ENCODE measurements at places on chromosomes 7 and 10. TPM values are rescaled to one million over a fixed set of nuclear protein-coding genes. Genes with fewer than 3 reads are reported as not detected.

Gene NODAL
- not detected for total RNA-seq

Gene LRGUK
- total RNA-seq, result 0.13 TPM

Gene ACSL5
- total RNA-seq, result 0.92 TPM

Gene ANXA11
- total RNA-seq, result 103 TPM

Gene CHAT
- not detected for total RNA-seq

Gene FOXK1
- total RNA-seq, result 20.0 TPM

Gene LRRC4
- 0.06 TPM for total RNA-seq

Gene GPR26
- total RNA-seq, result not detected

Gene RSPH10B2
- 0.19 TPM for total RNA-seq
